ENCODE measurements at places on chromosomes 12 and 14.
A peak's percentile ranks its signal among the peaks of the same experiment; 100 is the strongest.

GRCh38 chr12:108080363-108080762 is 48.7 kb upstream of the WSCD2 start:
- DNase-seq, result no peak

DNA sequence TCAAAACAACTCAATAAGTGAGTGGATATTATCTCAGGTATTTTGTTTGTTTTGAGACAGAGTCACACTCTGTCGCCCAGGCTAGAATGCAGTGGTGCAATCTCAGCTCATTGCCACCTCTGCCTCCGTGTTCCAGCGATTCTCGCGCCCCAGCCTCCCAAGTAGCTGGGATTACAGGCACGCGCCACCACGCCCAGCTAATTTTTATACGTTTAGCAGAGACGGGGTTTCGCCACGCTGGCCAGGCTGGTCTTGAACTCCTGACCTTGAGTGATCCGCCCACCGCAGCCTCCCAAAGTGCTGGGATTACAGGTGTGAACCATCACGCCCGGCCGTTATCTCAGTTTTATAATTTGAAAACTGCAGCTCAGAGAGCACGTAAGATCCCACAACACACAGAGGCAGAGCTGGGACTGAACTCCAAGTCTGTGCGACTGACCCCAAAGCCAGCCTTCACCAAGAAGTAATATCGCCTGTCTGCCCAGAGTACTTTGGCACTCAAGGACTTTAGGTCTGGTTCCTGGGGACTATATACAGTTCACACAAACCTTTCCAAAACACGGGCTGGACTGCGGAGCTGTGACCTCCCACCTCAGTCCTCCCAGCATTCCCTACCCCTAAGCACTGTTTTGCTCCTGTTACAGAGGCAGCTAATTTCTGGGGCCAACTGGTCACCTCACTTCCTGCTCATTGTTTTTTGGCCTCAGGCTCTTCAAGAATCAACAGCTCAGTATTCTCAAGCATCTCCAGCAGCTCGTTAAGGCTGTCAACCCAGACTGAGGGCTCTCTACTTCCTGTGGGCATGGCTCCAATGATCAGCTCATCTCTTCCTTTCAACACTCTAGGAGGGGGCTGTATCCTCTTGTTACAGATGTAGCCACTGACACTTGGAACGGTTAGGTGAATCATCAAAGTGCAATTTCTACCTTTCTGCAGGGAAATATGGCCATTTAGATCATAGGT is 22.5 kb downstream of the TESC start:
- DNase-seq, result no peak

- DNase-seq, result no peak
These were observed 10.9 kb downstream of the RTL1 start for GRCh38 chr14:100892496-100893227.

GRCh38 chr14:75499084-75499875 is 23.0 kb upstream of the BATF start:
- peak; percentile 20 for DNase-seq

DNA sequence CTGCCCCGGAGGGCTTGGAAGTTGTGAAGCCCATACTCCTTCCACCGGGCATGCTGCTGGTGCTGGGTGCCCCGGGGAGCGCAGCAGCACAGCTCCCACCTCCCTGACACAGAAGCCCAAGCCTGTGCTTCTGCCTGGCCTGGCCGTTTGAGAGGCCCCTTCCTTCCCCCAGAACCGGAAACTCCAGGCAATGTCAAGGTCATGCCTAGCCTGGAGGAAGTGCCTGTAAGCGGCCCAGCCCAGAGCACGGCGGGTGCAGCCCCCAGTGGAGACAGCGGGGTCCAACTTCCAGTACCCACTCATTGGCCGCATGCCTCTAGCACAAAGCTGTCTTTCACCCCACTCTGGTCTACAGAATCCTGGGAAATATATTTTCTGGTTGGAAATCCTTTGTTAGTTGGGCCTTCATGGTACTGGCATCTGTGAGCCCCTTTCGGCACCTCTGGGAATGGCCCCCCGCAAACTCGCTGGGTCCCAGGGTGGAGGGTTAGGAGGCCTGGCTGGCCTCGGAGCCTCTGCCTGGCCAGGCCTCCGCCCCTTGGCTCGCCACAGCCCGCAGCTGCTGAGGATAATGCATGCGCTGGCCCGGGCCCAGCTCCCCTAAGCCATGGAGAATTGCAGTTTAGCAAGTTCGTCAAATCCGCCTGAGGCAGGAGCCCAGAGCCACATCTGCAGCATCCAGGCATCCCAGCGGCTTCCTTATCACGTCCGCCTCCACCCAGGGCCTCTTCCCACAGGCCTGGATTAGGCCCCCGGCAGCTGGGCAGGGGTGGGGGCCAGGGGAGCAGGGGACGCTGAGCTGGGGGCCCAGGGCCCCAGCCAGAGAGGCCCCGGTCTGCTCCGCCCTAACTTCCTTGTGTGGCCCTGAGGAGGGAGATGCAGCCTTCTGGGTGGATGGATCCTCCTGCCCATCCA is 48.9 kb upstream of the DLK1 start:
- no peak for DNase-seq

- DNase-seq, result no peak
These were observed 24.3 kb upstream of the BCL2L14 start for GRCh38 chr12:12046401-12046800.

GRCh38 chr12:122036153-122036552 is 14.5 kb downstream of the BCL7A start:
- no peak for DNase-seq

DNA sequence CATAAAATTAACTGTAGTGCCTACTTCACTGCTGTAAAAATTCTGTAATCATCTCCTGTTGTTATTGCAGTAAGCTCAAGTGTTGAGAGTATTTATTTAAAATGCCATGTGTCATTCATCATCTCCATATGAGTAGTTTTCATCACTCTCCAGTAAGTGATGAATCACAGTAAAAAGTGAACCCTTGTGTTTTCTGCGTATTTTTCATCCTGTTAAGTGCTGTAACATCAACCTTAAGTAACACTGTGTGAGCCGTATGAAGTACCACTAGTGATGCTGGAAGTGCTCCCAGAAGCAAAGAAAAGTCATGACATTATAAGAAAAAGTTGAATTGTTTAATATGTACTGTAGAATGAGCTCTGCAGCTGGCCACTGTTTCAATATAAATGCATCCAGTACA is 55.4 kb downstream of the SLCO1B3 start:
- no peak for DNase-seq

GRCh38 chr12:63457857-63458256 is 210.4 kb downstream of the DPY19L2 start:
- DNase-seq, result no peak

DNA sequence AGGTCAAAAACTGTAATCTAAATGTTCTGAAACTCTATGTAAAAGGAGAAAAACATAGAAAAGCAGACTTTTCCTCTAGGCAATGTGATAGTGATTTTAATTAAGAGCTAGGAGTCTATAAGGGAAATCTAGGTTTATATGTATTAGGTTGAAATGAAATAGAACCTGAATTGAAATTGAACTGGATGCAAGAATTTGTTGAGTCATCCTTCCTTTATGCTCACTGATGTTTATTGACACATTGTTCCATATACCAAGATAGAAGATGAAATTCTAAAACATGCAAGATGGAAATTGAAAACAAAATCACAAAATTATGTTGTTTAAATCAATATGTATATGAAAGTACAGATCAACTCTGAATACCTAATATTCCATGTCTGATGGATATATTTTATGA is 170.4 kb upstream of the FLRT2 start:
- no peak for DNase-seq

GRCh38 chr12:51915951-51916350 is 8.6 kb downstream of the ACVRL1 start:
- no peak for DNase-seq

GRCh38 chr12:51926718-51927117 is 19.4 kb downstream of the ACVRL1 start:
- peak; percentile 53 for DNase-seq

GRCh38 chr12:123199936-123200335 is 33.0 kb downstream of the MPHOSPH9 start:
- DNase-seq, result no peak

Data from mesenteric fat pad (tissue), 1 donor.